A549 treated with dexamethasone at 1 μM for 4 hours (cell line): ENCODE measurements at places on chromosomes 5 and 9. TPM values are rescaled to one million over a fixed set of nuclear protein-coding genes. Genes with fewer than 3 reads are reported as not detected.

Gene ALDH1A1
- total RNA-seq = 4,648 to 5,790 TPM (median 5,648 TPM) in 5 replicates

Gene DOK3
- total RNA-seq = 1.8 to 5.4 TPM (median 3.9 TPM) in 5 replicates

Gene FGD3
- total RNA-seq = 0.15 to 0.21 TPM (median 0.15 TPM) in 5 replicates

Gene GDA
- total RNA-seq = 0.69 to 1.4 TPM (median 1.0 TPM) in 5 replicates

Gene DAB2
- 6.8 to 9.3 TPM (median 7.1 TPM) in 5 replicates for total RNA-seq

Gene MYO10
- total RNA-seq = 32.7 to 51.3 TPM (median 44.4 TPM) in 5 replicates

Gene IL13
- 0.07 TPM in 1 of 5 replicates, not detected in the others for total RNA-seq

Gene PCDHGA12
- total RNA-seq = not detected in 5 replicates

Gene BAAT
- 0.32 to 0.58 TPM (median 0.42 TPM) in 5 replicates for total RNA-seq

Gene POU4F3
- 0.05 to 0.20 TPM (median 0.13 TPM) in 5 replicates for total RNA-seq

Gene SHISAL2B
- not detected in 5 replicates for total RNA-seq

Gene FYB1
- total RNA-seq = 9.9 to 15.4 TPM (median 12.6 TPM) in 5 replicates

Gene APBA1
- total RNA-seq = 0.13 to 0.68 TPM (median 0.15 TPM) in 5 replicates

Gene IFNB1
- 0.10 TPM in 1 of 5 replicates, not detected in the others for total RNA-seq

Gene SPATA31E1
- total RNA-seq = 0.02 TPM in 1 of 5 replicates, not detected in the others

Gene RAB3C
- not detected in 5 replicates for total RNA-seq

Gene PTCH1
- 3.0 to 4.6 TPM (median 3.8 TPM) in 5 replicates for total RNA-seq

Gene ALDOB
- not detected in 5 replicates for total RNA-seq

Gene TTC23L
- 0.21 to 0.33 TPM in 2 of 5 replicates, not detected in the others for total RNA-seq

Gene CDO1
- not detected in 5 replicates for total RNA-seq

Gene GPR21
- total RNA-seq = not detected in 5 replicates

Gene RMRP
- total RNA-seq = 4.7 to 10.3 TPM (median 5.3 TPM) in 3 of 5 replicates, not detected in the others

Gene SLC34A1
- not detected in 5 replicates for total RNA-seq

Gene SLC6A19
- 0.32 to 0.66 TPM (median 0.64 TPM) in 5 replicates for total RNA-seq

Gene PTGS1
- total RNA-seq = 1.4 to 2.3 TPM (median 1.8 TPM) in 5 replicates

Gene CTSV
- total RNA-seq = 11.4 to 16.3 TPM (median 13.3 TPM) in 5 replicates

Gene SPTAN1
- total RNA-seq = 115 to 167 TPM (median 164 TPM) in 5 replicates

Gene GRK6
- total RNA-seq = 17.2 to 26.5 TPM (median 25.4 TPM) in 5 replicates

Gene DAPK1
- 21.1 to 31.2 TPM (median 28.0 TPM) in 5 replicates for total RNA-seq

Gene F12
- 14.4 to 21.3 TPM (median 19.4 TPM) in 5 replicates for total RNA-seq

Gene TMC1
- total RNA-seq = 0.07 to 0.17 TPM (median 0.12 TPM) in 4 of 5 replicates, not detected in the other
